ENCODE measurements at places on chromosomes 2 and 18. TPM values are rescaled to one million over a fixed set of nuclear protein-coding genes. Genes with fewer than 3 reads are reported as not detected.

- DNase-seq = no peak
- no peaks in the 10 kb centered on the region for H3K27me3 ChIP-seq
- no peak overlapping the region for H3K27ac ChIP-seq
Observed at GRCh38 chr2:58757971-58758370, 516.8 kb upstream of the FANCL start.

- H3K27me3 ChIP-seq = no peaks in the 10 kb centered on the region
- no peaks in the 10 kb centered on the region for H3K36me3 ChIP-seq
- no peaks in the 10 kb centered on the region for H3K4me1 ChIP-seq
Observed at GRCh38 chr2:229084447-229084846, 186.6 kb downstream of the PID1 start.

- no peaks in the 10 kb centered on the region for H3K27me3 ChIP-seq
- no peak overlapping the region for H3K4me3 ChIP-seq
- H3K27ac ChIP-seq = no peak overlapping the region
- DNase-seq = no peak
Observed at GRCh38 chr2:151182899-151183809, 78.5 kb downstream of the RBM43 start.

B3GNT7 gene
- total RNA-seq = 1.5 TPM
